ENCODE measurements at places on chromosomes 6 and 20. TPM values are rescaled to one million over a fixed set of nuclear protein-coding genes. Genes with fewer than 3 reads are reported as not detected.

The LY6G6F gene
- total RNA-seq = not detected

The DEFB128 gene
- not detected for total RNA-seq

The DOK5 gene
- 0.67 TPM for total RNA-seq

The ID4 gene
- total RNA-seq = 0.20 TPM

The OR11A1 gene
- not detected for total RNA-seq

The NEURL2 gene
- total RNA-seq = 2.2 TPM

The MBOAT1 gene
- 6.2 TPM for total RNA-seq

Data from mammary microvascular endothelial cell (primary cell).